Prostate gland (tissue), 2 donors: ENCODE measurements at places on chromosomes 7 and 10.

DNA sequence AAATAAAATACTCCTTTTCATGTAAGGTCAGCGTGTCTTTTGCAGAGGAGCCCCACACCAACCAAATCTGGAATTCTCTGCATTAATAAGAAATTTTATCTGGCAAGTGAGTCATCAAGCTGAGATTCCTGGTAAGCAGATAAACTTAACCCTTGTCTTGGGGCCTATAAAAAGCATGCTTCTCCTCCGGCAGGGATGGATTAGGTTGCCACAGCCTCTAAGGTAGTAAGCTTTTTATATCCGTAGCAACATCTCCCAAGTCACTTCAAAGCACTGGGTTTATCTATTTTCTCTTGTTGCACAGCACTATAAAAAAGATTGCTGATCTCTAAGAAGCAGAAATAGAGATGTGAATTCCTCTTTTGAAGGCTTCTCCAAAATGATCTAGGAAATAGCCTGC lies 202.8 kb upstream of the NOBOX start:
- no peak for DNase-seq

DNA sequence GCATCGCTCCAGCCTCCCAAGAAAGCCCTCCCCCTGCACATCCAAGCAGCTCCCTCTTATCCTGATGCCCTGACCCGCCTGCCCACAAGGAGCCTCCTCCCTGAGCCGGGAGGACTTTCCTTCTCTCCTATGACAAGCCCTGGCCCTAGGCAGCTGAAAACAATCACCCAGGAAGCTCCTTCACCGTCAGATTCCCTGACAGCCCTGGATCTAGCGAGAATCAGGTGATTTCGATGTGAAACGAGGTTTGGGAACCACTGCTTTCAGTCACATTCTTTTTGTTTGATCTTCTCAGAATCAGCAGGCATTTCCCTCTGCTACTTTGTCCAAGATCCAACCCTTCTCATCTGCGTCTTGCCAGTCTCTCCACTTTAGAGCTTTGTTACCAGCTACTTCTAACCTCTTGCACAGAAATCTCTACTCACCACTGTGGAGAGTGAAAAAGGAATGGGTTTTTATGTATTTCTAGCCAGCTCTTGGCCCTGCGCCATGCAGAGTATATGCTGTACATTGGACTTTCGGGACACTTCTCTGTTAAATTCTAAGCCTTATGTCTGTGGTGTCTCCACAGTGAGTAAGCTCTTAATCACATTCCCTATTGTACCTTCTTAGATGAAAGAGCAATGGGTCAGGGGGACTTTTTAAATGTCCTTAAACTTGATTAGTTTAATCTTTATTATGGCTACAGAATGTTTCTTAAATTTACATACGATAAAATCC lies 253.2 kb upstream of the C7orf33 start:
- DNase-seq, result no peak

- DNase-seq, result no peak
These were observed 39.0 kb upstream of the TECTB start for GRCh38 chr10:112244197-112244596.

GRCh38 chr10:49347827-49348226 lies 48.1 kb downstream of the DRGX start:
- no peak for DNase-seq

- no peak for DNase-seq
These were observed 66.5 kb downstream of the CLRN3 start for GRCh38 chr10:127826154-127826725.

GRCh38 chr10:110068780-110069179 lies 61.0 kb downstream of the ADD3 start:
- no peak for DNase-seq

GRCh38 chr10:131785121-131785460 lies 115.7 kb upstream of the PPP2R2D start:
- DNase-seq, result no peak

- no peak for DNase-seq
These were observed 151.8 kb upstream of the RHEB start for GRCh38 chr7:151671514-151671913.

GRCh38 chr7:50835156-50835555 lies 52.5 kb upstream of the GRB10 start:
- DNase-seq, result no peak

GRCh38 chr7:18590241-18590640 lies 94.7 kb downstream of the HDAC9 start:
- no peak for DNase-seq

- DNase-seq, result no peak
These were observed 1053.2 kb downstream of the REEP3 start for GRCh38 chr10:64574371-64574770.

DNA sequence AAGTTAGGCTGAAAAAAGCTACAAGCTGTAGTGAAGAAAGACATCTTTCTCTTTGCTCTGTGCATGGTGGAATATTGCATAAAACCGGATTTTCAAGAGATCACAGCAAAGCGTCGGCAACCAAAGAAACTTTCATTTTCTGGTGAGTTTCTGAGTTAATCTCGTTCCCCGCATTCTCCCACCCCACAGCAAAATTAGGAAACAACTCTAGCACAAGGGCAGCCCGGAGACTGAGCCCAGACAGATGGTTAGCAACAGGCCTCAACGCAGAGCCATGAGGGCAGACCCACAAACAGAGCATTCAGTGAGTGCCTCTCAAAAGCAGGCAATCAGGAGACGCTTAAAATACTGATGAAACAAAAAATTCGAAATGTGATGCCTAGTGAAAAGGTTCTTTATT lies 396.1 kb upstream of the KLF6 start:
- DNase-seq, result no peak

- no peak for DNase-seq
These were observed 30.2 kb downstream of the TAS2R16 start for GRCh38 chr7:122965306-122965705.

DNA sequence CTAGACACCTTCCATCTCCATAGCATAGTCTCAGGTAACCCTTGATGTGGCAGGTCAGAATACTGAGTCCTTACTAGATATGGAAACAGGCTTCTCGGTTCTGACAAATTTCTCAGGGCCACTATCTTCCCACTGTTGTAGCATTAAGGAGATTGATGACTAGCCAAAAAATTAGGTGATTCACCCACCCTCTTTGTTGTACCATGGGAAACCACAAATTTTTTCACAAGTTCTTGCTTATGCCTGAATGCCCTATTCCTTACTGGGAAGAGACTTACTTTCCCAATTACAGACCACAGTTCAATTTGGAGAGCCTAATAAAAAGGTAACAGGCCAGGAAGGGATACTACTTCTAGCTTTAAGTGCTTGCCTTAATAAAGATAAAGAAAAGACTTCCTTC lies 948.8 kb downstream of the GRM8 start:
- DNase-seq, result no peak

DNA sequence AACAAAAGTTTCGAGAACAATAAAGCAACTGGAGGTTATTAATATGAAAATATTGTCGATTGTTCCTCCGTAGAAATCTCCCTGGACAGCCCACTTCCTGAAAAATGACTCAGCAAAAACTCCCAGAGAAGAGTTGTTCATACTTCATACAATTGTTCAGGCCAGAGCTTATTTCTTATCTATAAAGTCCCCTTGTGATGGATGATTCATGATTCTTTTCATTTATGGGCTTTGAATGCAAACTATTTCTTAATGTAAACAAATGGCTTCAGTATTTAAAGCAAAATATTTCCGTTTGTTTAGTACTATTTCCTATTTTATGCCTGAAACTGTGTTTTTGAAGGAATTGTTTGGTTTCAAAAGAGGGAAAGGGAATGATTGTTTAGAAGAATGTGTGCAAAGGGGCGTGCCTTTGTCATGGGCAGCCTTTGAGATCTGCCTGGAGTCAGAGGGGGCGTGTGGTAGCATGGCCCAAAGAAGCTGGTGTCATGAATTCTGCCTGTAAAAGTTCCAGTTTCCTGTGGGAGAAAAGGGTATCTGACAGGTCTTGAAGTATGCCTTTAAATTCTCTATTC lies 26.2 kb upstream of the EXOC6 start:
- DNase-seq, result no peak

- DNase-seq, result no peak
These were observed 63.0 kb upstream of the HPS1 start for GRCh38 chr10:98509745-98510144.

DNA sequence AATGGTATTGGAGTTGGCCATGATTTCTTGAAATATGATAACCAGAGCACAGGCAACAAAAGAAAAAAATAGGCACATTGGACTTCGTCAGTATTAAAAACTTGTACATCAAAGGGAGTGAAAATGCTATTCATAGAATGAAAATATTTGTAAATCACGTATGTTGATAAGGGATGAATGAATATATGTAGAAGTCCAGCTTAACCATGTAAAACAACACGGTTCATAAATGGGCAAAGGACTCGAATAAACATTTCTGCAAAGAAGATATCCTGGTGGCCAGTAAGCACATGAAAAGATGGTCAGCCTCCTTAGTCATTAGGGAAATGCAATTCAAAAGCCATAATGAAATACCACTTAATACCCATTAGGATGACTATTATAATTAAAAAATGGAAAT lies 68.1 kb downstream of the WAC start:
- DNase-seq, result no peak

DNA sequence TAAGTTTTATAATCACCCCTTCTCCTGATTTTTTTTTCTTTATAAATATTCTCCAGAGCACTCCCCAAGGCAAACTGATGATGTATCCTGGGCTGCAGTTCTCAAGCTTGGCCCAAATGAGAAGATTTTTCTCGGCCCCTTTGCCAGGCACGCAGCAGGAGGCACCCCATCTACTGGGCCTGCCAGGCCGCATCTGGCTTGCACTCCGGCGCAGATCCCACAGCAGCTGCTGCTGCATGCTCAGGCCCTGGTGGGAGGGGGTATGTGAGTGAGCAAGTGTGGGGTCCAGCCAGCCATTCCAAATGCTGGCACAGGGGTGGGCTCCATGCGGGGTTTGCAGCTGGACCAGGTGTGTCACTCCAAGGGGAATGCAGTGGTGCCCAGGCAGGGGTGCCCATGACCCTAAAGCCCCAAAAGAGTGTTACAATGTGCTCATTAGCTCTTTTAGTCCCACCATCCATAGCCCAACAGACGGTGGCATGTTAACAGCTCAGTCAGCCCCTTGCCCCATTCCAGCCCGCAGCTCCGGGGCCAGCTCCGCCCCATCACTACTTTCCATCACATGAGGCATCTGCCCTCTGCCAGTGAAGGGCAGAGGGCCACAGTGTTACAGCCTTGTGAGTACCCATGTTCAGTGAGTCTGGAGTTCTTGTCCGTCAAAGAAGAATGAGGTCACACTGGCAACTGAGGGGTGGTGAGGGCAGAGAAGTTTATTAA lies 25.9 kb downstream of the OAT start:
- no peak for DNase-seq

- no peak for DNase-seq
These were observed 32.6 kb downstream of the CDH23 start for GRCh38 chr10:71429304-71429703.

DNA sequence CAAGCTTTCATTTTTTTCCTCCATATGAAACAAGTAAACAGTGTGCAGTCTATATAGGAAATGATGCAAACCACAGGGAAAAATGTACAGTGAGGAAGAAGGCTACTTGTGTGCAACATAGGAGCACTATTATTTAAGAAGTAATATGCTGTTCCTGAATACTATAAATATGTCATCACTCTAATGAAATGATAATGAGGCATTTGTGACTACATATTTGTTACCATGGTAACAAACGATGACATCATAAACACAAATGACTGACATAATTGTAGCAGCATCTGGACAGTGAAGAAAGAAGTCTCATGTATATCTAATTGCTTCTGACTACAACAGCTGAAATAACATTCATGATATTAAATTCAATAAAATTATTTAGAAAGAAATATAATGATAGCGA lies 164.8 kb downstream of the C7orf25 start:
- no peak for DNase-seq

DNA sequence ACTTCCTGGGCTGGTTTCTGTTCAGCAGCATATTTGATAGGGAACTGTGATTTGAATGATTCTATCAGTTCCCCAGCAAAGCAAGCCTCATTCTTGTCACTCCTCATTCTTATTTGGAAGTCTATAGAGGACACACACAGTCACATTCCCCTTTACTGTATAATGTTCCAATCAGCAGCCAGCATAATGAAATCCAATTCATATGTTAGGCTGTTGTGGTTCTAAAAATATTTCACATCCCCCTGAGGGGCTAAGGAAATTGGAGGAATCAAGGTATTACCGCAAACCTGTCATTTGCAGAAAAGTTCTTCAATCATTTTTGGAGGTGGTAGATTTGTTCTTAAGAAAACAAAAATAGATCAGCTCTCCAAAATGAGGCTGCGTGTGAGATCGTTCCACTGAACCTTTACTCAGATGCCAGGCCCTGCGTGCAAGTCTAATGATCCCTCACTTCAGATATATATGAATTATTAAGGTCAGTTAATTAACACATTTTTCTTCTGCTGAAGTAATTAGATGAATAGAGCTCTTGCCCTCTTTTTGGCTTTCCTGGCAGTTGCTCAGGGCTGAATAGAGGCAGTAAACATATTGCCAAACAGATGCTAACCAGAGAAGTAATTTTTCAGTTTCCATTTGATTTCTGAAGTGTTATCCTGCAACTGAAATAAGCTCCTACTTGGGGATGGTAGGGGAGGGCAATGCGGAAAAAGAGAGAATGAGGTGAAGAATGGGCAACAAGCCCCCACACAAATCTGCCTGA lies 31.8 kb downstream of the LSMEM1 start:
- no peak for DNase-seq

DNA sequence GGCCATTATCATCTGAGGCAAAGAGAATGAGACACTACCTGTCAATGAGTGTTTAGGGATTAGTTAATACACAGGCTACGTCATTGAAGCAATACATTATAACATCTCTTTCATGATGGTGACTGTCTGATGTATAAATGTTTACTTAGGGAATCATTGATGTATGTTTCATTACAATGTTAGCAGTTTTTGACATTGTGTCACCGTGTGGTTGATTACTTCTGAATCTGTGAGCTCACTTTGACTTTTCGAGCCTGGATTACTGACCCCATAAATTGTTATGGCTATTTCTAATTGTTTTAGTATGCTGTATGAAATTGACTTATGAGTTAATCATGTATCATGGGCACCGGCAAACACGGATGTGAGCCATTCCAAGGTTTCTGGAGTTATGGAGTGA lies 494.0 kb downstream of the MAGI2 start:
- DNase-seq, result no peak

GRCh38 chr10:78346721-78347120 lies 313.1 kb downstream of the RPS24 start:
- no peak for DNase-seq

- DNase-seq, result no peak
These were observed 24.8 kb downstream of the DUSP5 start for GRCh38 chr10:110522365-110522988.

DNA sequence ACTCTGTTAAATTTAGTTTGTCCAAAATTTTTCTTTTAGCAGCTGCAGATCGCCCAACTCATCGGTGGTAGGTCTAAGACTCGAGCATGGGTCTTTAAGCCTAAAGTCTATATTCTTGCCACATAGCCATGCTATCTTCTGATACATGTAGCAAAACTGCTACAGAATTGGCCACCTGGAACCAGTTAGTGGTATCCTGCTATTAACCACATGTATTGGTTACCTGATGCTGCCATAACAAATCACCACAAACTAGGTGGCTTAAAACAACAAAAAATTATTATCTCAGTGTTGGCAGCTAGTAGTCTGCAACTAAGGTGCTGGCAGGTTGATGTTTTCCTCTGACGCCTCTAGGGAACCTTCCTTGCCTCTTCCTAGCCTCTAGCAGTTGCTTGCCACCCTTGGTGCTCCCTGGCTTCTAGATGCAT lies 96.7 kb upstream of the PIK3CG start:
- no peak for DNase-seq

GRCh38 chr10:2893158-2893845 lies 174.0 kb upstream of the PFKP start:
- DNase-seq, result no peak

GRCh38 chr7:107505997-107506673 lies 36.3 kb downstream of the GPR22 start:
- peak; percentile 47 for DNase-seq
